ENCODE measurements at places on chromosomes 12 and 14. TPM values are rescaled to one million over a fixed set of nuclear protein-coding genes. Genes with fewer than 3 reads are reported as not detected.

Gene PIANP
- not detected for total RNA-seq

Gene NFATC4
- 2.9 TPM for total RNA-seq

DNA sequence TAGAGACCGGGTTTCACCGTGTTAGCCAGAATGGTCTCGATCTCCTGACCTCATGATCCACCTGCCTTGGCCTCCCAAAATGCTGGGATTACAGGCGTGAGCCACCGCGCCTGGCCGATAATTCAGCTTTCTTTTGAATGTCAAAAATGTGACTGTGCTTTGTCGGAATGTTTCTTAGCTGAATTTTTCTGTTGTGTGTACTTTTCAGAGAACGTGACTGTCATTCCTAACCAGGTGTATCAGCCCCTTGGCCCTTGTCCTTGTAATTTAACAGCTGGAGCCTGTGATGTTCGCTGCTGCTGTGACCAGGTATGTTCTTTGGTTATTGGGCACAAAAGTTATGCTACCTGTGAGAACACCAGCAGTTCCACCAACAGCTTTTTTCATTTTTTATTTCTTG, 8.1 kb downstream of the TCTN2 start:
- DNase-seq, result no peak

GRCh38 chr12:20039562-20039961, 328.8 kb upstream of the PDE3A start:
- no peak for DNase-seq
